Activated CD4-positive, alpha-beta T cell treated with anti-CD3 and anti-CD28 coated beads, Interleukin-2, amount 10 ng/mL, durations not matched to agents 24 days and 14 days (primary cell): ENCODE measurements at places on chromosomes 4 and X.
A peak's percentile ranks its signal among the peaks of the same experiment; 100 is the strongest.

- no peaks in the 10 kb centered on the region for H3K4me1 ChIP-seq
- H3K36me3 ChIP-seq = no peaks in the 10 kb centered on the region
- no peak for DNase-seq
- H3K27me3 ChIP-seq = peaks cover 5% of the 10 kb centered on the region
- no peak within 1 kb of the TSS for H3K27ac ChIP-seq
Observed at GRCh38 chr4:154781126-154781982, at the start of gene RBM46. TSS of gene RBM46 (plus strand) at chr4:154781272. CDS start at chr4:154796753, 15,481 bp downstream.

DNA sequence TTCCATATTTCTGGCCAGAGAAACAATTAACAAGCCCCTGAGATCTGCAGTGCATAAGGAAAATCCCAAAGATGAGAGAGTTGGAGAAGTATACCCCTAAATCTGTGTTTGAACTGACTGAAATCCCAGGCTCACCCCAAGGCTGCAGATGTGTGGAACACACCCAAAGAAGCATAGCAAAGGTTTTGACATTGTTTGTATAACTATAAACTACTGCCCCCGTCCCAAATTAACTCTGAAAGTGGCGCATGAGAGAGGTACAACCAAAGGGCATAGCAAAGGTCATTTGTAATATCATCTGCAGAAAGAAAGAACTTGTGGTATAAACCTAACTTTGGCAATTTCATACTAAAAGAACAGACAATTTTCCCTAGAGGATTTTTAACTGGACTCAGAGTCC lies 157.9 kb downstream of the DCAF12L1 start:
- no peak overlapping the region for H3K4me3 ChIP-seq
- no peaks in the 10 kb centered on the region for H3K27me3 ChIP-seq
- no peaks in the 10 kb centered on the region for H3K36me3 ChIP-seq
- no peaks in the 10 kb centered on the region for H3K4me1 ChIP-seq
- no peak for DNase-seq
- no peak overlapping the region for H3K27ac ChIP-seq

DNA sequence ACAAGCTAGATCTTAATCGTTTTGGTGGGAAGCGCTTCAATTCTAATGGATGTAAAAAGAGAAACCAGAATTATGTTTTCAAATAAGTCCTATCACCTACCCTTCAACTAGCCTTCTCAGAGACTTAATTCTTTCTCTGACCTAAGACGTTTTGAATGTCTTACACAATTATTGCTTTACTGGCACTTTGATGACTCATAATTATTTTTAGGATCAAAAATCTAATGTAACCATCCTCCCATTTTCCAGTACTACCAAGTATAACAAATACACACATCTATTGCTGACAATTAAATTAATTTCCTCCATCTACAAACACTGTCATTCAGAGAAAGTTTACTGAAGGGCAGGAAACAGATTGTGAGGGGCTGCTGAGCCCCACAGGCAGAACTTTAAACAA lies 108.6 kb downstream of the PPP3CA start:
- H3K27me3 ChIP-seq = no peaks in the 10 kb centered on the region
- peaks cover 2% of the 10 kb centered on the region for H3K4me1 ChIP-seq
- no peak overlapping the region for H3K4me3 ChIP-seq
- no peaks in the 10 kb centered on the region for H3K36me3 ChIP-seq
- no peak overlapping the region for H3K27ac ChIP-seq
- DNase-seq = no peak

- no peaks in the 10 kb centered on the region for H3K4me1 ChIP-seq
- DNase-seq = no peak
- no peaks in the 10 kb centered on the region for H3K27me3 ChIP-seq
- no peaks in the 10 kb centered on the region for H3K36me3 ChIP-seq
- H3K27ac ChIP-seq = no peak overlapping the region
- no peak overlapping the region for H3K4me3 ChIP-seq
Observed at GRCh38 chr4:11297627-11298026, 131.1 kb downstream of the HS3ST1 start.

- H3K36me3 ChIP-seq = peaks cover 15% of the 10 kb centered on the region
- H3K4me1 ChIP-seq = peaks cover 46% of the 10 kb centered on the region
- no peak overlapping the region for H3K27ac ChIP-seq
- H3K4me3 ChIP-seq = no peak overlapping the region
- no peaks in the 10 kb centered on the region for H3K27me3 ChIP-seq
Observed at GRCh38 chr4:6938647-6939271, 29.1 kb downstream of the TBC1D14 start.

DNA sequence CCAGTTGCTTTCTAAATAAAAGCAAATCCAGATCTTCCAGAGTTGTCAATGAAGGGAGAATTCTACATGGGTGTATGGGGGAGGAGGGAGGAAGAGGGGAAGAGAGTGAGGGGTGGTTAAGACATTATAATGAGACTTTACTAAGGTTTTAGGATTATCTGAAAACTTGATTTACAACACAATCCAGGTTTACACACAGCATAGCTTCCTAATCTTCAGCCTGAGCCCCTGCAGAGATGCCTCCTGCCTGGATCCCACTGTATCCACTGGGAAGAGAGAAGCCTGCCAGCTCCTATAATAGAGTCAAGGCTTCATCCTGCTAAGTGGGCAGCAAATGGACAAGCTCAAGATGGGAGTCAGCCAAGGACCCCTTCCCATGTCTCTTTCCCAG lies 85.6 kb upstream of the KIT start:
- no peak overlapping the region for H3K4me3 ChIP-seq
- H3K27ac ChIP-seq = no peak overlapping the region
- no peak for DNase-seq
- no peaks in the 10 kb centered on the region for H3K36me3 ChIP-seq
- H3K27me3 ChIP-seq = peaks cover 2% of the 10 kb centered on the region

DNA sequence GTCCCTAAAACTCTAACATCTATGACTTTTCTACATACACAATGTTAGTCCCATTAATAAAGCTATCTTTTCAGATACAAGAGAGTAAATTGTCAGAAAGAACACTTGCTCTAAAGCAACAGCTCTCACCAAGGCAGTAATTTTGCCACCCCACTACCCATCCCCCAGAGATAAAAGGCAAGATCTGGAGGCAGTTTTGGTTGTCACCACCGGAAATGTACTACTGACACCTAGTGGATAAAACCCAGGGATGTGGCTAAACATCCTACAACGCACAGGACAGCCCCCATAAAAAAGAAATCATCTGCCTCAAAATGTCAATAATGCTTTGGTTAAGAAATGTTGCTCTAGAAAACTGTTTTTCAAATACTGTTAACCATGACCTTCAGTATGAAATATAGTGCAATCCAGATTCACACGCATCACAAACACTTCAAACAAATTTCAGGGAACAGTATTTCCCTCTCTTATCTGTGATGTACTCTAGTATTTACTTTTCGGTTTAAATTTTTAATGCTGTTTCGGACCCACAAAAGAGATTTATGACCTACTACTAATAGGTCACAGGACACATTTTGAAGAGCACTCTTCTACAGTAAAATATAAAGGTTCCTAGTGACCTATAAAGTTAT lies 5.1 kb downstream of the FBXL5 start:
- H3K27me3 ChIP-seq = no peaks in the 10 kb centered on the region
- peak; percentile 90 for DNase-seq
- H3K4me1 ChIP-seq = peaks cover 42% of the 10 kb centered on the region
- peaks cover 6% of the 10 kb centered on the region for H3K36me3 ChIP-seq

- no peaks in the 10 kb centered on the region for H3K4me1 ChIP-seq
- no peak overlapping the region for H3K4me3 ChIP-seq
- H3K27ac ChIP-seq = no peak overlapping the region
- no peaks in the 10 kb centered on the region for H3K36me3 ChIP-seq
- no peak for DNase-seq
- H3K27me3 ChIP-seq = no peaks in the 10 kb centered on the region
Observed at GRCh38 chr4:4675641-4676040, 133.8 kb upstream of the STX18 start.

GRCh38 chrX:119784747-119785446 lies 6.5 kb downstream of the RPL39 start:
- peak overlapping the region; percentile 45 for H3K4me3 ChIP-seq
- H3K27me3 ChIP-seq = no peaks in the 10 kb centered on the region
- peak overlapping the region; percentile 30 for H3K27ac ChIP-seq

GRCh38 chr4:18056030-18056429 lies 34.5 kb upstream of the LCORL start:
- no peak overlapping the region for H3K4me3 ChIP-seq
- H3K36me3 ChIP-seq = no peaks in the 10 kb centered on the region
- H3K27ac ChIP-seq = no peak overlapping the region
- H3K4me1 ChIP-seq = peaks cover 17% of the 10 kb centered on the region
- H3K27me3 ChIP-seq = peaks cover 41% of the 10 kb centered on the region
- peak; percentile 60 for DNase-seq

GRCh38 chr4:76470532-76470931 lies 35.5 kb downstream of the SHROOM3 start:
- DNase-seq = no peak
- H3K4me1 ChIP-seq = no peaks in the 10 kb centered on the region
- no peak overlapping the region for H3K27ac ChIP-seq

GRCh38 chrX:40411340-40412111 lies 169.2 kb upstream of the ATP6AP2 start:
- H3K4me3 ChIP-seq = no peak overlapping the region
- DNase-seq = no peak
- H3K27me3 ChIP-seq = peaks cover 3% of the 10 kb centered on the region
- H3K4me1 ChIP-seq = no peaks in the 10 kb centered on the region

GRCh38 chrX:154821523-154821922 lies 12.9 kb downstream of the SMIM9 start:
- H3K4me3 ChIP-seq = no peak overlapping the region
- DNase-seq = no peak
- H3K36me3 ChIP-seq = no peaks in the 10 kb centered on the region
- H3K27ac ChIP-seq = no peak overlapping the region

GRCh38 chr4:41935652-41936021 lies 408 bp downstream of the TMEM33 start:
- peaks cover 36% of the 10 kb centered on the region for H3K4me1 ChIP-seq
- peak overlapping the region; percentile 96 for H3K4me3 ChIP-seq
- peak overlapping the region; percentile 96 for H3K27ac ChIP-seq
- peaks cover 35% of the 10 kb centered on the region for H3K36me3 ChIP-seq

GRCh38 chr4:88751258-88752075 lies 53.8 kb upstream of the NAP1L5 start:
- no peak overlapping the region for H3K4me3 ChIP-seq
- no peak overlapping the region for H3K27ac ChIP-seq
- H3K27me3 ChIP-seq = no peaks in the 10 kb centered on the region
- no peaks in the 10 kb centered on the region for H3K4me1 ChIP-seq
